ENCODE measurements at places on chromosomes 4 and X.

- DNase-seq, result no peak
These were observed 81.7 kb downstream of the RELL1 start for GRCh38 chr4:37604461-37604860.

DNA sequence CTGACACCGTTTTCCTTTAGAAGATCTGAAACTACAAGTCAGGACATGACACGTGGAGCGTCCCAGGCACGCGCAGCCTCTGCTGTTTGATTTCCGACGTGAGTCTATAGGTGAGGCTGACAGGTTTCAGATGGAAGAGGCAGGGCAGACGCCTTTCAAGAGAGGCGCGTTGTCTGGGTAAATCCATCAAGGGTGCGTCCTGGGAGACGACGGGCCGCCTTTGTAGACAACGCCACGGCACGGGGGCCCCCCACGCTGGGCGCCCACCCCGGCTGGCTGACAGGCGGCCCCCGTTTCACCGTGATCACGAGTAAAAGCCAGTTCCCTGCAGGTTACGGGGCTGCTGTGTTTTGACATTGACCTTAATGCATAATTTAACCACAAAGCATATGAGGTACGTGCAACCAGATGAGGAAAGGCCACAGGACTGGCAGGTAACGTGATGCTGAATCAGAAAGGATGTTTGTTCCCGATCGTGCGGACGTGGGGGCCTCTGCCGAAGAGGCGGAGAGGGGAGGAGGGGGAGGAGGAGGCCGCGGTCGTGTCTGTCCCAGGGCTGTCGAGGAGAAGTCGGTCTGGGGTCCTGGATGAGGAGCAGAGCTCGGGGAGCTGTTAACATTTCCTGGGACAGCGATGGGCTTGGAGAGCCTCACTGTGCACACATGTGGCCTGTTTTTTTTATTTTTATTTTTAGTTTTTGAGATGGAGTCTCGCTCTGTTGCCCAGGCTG, 51.1 kb upstream of the PPP2R3B start:
- DNase-seq, result no peak

DNA sequence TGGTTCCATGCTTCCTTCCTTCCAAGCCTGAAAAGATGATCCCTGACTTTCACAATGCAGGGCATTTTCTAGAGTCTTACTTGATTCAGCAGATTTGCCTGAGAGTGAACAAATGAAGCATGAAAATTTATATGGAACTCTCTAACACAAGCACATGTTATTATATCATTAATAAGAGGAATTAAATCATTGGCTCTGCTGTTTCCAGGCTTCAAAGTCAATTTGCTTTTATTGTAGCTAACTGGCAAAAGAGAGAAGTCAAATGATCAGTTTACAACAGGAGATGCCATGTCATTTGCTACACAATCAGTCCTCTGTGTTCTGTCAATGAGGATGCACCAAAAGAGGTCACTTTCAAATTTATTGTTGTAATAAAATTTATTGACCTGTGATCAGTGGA, 101.5 kb upstream of the UGT8 start:
- no peak for DNase-seq

- no peak for DNase-seq
These were observed 90.4 kb upstream of the NUDT10 start for GRCh38 chrX:51242212-51242611.

- DNase-seq, result no peak
These were observed 60.0 kb downstream of the MAP7D2 start for GRCh38 chrX:20056704-20057103.

- no peak for DNase-seq
These were observed 328.9 kb downstream of the PAPSS1 start for GRCh38 chr4:107391009-107391629.

DNA sequence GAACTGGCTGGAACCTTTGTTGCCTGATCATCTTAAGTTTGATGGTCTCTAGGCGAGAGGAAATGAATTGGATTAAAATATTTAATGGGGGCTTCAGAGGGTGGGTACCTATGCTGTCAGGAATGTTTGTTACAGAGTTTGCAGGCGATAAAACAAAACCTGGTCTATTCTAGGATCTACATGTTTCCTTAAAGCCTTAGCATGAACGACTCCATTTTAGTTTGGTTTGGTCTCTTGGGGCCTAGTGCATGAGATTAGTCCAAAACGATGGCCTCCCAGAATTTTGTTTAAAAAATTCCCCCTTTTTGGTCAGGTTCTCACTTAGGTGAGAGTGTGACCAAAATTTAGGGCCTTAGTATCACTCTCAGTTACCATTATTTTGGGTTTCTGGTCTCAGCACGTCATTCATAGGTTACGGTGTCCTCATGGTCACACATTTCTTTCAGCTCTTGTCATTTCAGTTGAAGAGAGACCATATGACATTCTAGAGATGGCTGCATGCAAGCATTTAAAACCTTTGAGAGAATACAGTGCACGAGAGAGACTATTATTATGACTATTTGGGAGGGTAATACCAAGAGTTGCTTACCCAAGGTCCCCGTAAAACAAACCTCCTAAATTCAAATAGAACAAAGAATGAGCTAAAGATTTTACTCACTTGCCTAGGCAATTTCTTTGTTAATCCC, 13.8 kb downstream of the MOB1B start:
- no peak for DNase-seq

DNA sequence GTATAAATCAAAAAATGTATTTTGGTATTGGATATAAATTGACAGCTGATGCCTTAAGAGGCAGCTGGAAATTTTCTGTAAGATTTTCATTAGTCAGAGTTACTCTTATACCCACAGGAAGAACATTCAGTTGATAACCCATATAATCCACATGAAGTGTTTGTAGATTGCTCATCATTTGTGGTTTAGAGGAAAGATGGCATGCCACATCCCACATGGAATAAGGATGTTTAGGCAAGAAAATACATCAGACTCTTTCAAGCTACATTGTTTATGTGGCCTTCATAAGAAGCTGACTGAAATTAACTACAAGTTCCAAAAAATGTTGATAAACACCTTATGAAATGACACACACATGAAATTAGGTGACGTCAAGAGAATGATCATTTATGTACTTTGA, 56.6 kb downstream of the AREG start:
- DNase-seq, result no peak

- no peak for DNase-seq
These were observed 66.1 kb downstream of the AGTR2 start for GRCh38 chrX:116236666-116237065.

DNA sequence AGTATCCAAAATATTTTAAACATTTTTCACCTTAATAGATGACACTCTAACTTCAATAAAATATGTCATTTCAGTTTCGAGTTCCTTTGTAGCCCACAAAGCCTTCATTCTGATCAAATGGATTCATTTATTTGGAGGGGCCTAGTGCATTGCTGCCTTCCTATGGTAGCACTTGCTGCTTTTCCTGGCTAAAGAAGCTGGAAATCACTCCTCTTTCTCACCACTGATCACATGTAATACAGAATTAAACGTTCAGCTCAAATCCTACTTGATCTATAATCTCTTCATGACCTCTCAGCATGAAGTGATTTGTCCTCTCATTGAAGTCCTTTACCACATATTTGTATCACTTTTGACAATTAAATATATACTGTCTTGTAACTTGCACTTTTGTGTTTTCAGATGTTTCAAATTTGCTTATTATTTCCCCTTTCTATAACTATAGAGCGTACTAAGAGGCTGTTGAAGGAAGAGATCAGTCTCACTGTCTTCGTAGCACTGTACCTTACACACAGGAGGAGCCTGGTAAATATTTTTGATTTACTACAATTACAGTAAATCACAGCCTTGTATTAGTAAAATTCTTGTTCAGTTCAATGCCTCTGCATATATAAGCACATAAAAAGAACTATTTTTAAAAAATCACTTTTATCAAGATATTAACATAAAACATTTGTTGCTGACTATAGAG, 555 bp downstream of the CFI start:
- no peak for DNase-seq

- no peak for DNase-seq
These were observed 40.6 kb upstream of the PRDX4 start for GRCh38 chrX:23626651-23627050.
